ENCODE measurements at places on chromosomes 3 and 15.
A peak's percentile ranks its signal among the peaks of the same experiment; 100 is the strongest.

- DNase-seq = no peak
Measured at GRCh38 chr15:55576943-55577342, 11.2 kb downstream of the PYGO1 start.

DNA sequence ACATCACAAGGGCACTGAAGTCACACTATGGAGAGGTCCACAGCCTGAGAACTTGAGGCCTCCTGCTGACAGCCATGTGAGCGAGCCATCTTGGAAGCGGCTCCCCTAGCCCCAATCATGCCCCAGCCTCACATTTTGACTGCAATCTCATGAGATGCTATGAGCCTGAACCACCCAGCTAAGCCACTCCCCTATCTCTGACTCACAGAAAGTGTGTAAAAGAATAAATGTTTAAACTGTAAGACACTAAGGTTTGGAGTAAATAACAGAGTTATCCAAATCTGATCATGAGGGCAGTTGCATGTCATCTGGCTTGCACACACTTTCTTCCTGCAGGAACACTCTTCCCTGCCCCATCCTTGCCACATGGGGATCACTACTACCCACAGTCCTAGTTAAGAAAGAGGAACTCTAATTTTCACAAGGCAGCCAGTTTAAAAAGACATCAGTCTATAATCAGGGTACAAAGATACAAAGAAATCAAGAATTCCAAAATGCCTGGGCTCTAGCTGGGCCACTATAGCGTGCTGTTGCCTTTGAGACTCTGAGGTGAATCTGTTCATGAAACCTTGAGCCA is 494.2 kb downstream of the FOXP1 start:
- no peak for DNase-seq

GRCh38 chr15:45401665-45402161 is 23.4 kb upstream of the GATM start:
- no peak for DNase-seq

DNA sequence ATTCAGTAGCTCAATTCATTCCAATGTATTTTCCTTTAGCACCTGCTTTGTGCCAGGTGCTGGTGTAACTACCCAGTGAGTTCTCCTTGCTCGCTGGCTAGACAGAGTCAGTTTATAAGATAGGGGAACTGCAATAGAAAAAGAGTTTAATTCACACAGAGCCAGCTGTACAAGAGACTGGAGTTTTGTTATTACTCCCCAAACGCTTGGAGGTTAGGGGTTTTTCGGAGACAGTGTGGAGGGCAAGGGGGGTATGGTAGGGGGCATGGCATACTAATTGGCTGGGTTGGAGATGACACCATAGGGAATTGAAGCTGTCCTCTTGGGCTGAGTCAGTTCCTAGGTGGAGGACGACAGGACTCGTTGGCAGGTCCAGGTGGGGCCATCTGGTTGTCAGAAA is 5.4 kb upstream of the CFAP91 start:
- DNase-seq = no peak

DNA sequence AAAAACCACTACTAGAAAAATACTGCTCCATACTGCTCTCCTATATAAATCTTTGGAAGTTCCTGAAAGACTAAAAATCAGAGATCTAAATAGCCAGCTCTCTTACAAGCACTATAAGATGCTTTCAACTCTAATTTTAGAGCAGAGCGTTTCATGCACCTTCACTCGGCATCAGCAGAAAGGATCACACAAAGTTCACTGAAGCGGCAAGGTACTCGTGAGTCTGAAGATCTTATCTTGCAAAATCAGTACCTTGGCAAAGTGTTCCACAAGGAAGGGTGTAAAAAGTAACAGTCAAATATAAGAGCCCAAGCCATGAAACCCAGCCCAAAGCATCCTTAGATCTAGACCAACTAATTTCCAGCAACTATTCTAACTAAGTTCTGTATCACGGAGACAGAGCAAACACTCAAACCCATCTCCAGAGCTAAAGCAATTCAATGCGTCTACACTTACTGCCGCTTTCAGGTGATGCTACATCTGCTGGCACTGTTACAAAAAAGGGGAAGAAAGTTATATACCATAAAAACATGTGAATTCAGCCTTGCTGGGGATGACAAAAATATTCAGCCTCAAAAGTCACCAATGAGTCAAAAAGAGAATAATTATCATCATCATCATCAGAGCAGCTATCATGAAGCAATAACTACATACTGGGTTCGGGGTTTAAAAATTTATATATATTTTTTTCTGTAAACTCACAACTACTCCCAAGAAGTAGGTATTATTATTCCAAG is 16.3 kb downstream of the VPS39 start:
- no peak for DNase-seq

- no peak for DNase-seq
Measured at GRCh38 chr3:27677565-27677964, 44.6 kb downstream of the EOMES start.

GRCh38 chr3:42488687-42489086 is 13.8 kb upstream of the VIPR1 start:
- no peak for DNase-seq

DNA sequence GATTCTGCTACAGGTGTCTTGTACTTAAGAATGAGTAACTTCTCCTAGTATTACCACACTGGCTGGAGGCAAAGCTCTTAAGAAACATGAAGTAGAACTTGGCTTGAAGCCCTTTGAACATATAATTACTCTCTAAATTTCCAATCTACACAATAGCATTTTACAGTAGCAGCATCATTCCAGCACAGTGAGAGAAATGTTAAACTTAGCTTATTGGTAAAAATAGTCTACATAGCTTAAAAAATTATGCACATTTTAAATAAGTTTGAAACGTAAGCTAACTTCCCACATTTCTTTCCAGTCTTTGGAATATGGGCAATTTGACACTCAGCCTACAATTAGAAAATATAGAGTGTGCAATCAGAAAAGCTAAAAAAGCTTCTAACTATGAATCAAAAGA is 32.8 kb upstream of the TOP2B start:
- DNase-seq = no peak

DNA sequence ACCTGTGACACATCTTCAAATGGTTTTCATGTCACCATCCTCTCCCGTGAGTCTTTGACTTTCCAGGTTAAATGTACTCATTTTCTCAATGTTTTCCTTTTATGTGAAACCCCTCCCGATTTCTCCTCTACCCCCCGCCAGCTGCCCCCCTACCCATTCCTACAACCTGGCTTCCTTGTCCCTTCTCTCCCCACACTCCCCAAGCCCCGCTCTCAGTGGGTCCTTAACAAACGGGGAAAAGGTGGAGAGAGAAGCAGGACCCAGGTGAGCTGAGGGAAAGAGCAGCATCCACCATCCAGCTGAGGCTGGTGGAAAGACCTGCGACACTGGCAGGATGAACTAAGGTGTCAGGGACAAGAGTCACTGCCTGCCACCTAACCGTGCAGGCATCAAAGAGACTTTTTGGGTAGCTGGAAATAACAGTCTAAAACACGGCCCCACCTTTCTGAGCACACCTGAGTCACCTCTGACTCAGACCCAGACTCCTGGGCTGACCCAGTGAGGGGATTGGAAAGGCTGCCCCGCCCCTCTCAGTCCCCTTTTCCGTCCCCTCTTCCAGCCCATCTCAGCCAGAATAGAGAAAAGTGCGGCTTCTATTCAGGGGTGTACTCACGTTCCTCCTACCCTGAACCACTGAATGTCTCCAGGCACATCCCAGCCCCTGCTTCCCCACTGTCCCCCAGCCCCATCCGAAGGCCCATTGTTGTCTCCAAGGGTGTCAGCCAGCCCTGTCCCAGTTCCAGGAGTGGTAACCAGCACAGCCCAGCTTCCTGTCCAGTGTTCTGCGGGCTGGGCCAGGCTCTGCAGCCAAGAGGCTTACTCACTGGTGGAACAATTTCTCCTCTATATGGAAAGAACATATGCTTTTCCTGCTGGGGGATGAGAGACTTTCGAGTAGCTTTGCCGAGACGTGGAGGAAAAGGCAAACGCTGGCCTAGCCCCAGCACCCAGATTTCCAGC is 20.4 kb downstream of the ISG20 start:
- no peak for DNase-seq

DNA sequence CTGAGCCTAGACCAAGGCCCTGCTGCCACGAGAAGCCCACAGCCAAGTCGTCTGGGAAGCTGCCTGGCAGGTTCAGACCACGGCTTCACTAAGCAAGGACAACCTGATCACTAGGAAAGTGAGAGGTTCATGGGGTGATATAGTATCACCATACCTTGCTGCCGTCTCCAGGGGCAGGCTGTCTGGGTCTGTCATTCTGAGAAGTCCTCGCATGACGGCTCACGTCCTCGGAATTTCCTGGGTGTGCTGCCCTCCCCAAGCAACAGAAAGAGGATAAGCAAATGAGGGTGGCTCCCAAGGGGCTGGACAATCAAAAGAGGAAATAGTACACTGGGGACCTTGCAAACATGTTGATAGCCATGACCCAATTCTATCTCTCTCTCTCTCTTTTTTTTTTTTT is 207.4 kb upstream of the IGF1R start:
- no peak for DNase-seq

GRCh38 chr3:190117981-190118380 is 2.7 kb downstream of the P3H2 start:
- no peak for DNase-seq

DNA sequence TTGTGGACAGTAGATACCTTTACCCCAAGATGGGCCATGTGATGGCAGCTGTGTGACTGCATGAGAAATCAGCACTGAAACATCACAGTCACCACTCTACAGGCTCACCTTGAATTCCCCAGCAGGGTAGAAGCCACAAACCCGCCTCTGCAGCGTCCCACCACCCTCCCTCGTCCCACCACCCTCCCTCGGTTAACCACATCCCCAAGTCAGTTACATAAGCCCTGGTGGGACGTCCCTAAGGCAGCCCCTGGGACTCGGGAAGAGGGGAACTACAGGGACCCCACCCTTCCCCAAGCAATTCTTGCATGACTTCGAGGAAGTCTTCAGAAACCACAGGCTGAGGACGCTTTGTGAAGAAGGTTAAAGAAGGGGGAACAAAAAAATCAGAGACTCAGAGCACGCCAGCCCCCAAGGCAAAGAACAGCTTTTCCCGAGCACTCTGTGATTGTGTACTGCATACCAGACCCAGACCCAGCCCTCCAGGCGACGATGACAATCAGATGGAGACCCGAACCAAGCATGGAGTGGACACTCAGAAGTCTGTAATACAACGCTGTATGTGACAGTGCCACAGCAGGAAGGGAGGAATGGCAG is 60.5 kb downstream of the SH3BP5 start:
- peak; percentile 62 for DNase-seq

GRCh38 chr3:76582632-76583378 is 457.1 kb upstream of the ROBO2 start:
- DNase-seq = no peak

DNA sequence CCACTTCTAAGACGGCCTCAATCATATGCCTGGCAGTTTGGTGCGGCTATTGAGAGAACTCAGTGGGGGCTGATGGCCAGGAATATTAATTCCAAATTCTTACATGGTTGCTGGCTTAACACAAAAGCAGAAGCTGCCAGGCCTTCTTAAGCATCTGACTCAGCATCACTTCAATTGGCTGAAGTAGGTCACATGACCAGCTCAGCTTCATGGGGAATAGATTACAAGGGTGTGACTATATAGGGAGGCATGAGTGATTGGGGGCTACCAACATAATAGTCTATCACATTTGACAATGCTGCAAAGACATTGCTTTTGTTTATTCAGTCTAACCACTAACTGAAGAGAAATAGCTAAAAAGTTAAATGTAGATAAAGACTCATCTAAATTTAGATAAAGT is 101.6 kb upstream of the ANKRD28 start:
- DNase-seq = no peak

GRCh38 chr3:152096280-152096906 is 172.3 kb upstream of the MBNL1 start:
- DNase-seq = no peak

- DNase-seq = no peak
Measured at GRCh38 chr15:73751899-73752805, 999 bp downstream of the INSYN1 start.

DNA sequence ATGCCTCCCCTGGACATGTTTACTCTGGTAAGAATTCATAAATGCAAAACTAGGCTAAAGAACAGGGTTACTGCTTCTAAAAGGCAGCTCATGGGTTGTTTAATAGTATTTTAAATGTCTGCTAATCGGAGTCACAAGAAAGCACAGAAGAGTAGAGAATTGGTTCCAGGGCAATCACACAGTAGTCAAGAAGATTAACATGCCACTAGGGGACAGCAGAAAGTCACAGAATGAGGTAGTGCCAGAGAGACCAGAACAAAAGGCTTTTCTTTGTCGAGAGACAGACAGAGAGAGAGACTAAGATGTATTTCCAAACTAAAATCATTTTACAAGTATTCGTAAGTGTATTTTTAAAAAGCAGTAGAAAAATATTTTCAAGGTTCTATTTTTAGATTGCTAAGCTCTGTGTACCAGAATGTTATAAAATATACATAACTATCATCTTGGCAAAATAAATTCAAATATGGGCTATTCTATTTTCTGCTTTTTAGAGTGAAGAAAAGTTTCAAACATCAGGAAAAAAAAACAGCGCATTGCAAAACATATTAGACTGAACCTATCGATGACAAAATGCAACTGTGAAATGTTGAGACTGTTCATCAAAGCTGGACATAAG is 78.3 kb upstream of the CDIN1 start:
- DNase-seq = no peak

- no peak for DNase-seq
Measured at GRCh38 chr3:27425896-27426565, 56.8 kb upstream of the NEK10 start.

GRCh38 chr3:131283862-131284261 is 97.7 kb upstream of the NUDT16 start:
- no peak for DNase-seq

GRCh38 chr3:140252812-140253656 is 318.0 kb downstream of the CLSTN2 start:
- DNase-seq = no peak

DNA sequence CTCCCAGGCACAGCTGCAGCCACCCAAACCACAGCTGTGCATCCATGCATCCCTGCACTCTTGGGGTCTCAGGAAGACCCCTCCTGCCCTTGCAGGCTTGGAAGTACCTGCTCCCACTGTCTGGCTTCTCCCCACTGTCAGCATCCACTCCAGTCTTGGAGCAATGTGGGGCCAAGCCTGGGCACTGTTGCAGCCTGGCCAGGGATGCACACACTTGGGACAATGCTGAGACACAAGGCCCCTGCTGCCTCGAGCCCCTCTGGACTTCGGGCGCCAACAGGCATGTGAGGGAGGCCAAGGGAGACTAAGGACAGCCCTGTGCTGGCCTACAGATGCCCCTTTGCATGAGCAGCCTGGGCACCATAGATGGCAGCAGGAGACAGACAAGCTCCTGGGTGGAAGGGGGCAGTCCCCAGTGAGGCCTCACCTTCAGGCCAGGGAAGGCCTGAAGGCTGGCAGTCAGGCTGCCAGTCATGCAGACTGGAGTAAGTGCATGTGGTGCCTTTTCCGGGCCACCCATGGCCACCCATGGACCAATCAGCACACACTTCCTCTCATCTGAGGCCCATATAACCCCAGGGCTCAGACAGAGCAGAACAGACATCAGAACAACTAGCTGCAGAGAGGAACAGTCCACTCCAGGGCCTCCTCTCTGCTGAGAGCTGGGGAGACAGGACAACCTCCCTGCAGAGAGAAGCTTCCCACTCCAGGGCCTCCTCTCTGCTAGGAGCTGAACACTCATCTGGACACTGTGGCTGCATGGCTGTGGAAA is 219.0 kb downstream of the VGLL3 start:
- DNase-seq = no peak

GRCh38 chr3:129440618-129441190 is 680 bp downstream of the IFT122 start:
- DNase-seq = no peak
